ENCODE measurements at places on chromosomes 12 and 14.
A peak's percentile ranks its signal among the peaks of the same experiment; 100 is the strongest.

GRCh38 chr12:98699586-98699985, 54.5 kb downstream of the APAF1 start:
- no peak for DNase-seq

GRCh38 chr12:60120199-60120598, 524.4 kb downstream of the SLC16A7 start:
- DNase-seq = no peak

DNA sequence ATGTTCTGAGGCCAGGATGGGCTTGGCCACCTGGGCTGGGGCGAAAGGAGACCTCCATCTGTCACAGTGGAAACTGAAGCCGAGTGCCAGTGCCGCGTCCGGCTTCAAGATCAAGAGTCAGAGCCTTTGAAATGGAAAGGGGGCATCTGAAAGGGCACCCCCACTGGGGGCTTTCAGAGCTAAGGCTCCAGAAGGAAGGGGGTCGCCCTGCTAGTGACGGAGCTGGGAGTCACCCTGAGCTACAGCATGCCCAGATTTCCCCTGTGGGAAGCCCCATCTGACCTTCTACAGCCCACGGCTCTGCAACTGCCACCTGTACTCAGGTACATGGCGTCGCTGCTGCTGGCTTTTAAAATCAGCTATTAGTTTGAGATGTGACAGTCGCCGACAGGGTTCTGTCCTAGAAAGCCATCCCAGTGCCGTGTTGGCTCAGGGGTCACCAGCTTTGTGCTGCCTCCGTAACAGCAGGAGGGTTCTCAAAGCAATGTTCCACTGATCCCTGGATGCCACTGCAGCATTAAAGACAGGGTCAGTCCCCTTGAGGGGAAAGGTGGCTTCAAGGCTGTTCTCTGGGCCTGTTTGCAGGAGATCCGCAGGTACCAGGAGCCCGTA, 31.5 kb downstream of the CCNK start:
- no peak for DNase-seq

- peak; percentile 99 for DNase-seq
Observed at GRCh38 chr14:102799684-102800562, 22.7 kb downstream of the TRAF3 start.

- no peak for DNase-seq
Observed at GRCh38 chr14:72591391-72591790, 302.5 kb downstream of the DPF3 start.

DNA sequence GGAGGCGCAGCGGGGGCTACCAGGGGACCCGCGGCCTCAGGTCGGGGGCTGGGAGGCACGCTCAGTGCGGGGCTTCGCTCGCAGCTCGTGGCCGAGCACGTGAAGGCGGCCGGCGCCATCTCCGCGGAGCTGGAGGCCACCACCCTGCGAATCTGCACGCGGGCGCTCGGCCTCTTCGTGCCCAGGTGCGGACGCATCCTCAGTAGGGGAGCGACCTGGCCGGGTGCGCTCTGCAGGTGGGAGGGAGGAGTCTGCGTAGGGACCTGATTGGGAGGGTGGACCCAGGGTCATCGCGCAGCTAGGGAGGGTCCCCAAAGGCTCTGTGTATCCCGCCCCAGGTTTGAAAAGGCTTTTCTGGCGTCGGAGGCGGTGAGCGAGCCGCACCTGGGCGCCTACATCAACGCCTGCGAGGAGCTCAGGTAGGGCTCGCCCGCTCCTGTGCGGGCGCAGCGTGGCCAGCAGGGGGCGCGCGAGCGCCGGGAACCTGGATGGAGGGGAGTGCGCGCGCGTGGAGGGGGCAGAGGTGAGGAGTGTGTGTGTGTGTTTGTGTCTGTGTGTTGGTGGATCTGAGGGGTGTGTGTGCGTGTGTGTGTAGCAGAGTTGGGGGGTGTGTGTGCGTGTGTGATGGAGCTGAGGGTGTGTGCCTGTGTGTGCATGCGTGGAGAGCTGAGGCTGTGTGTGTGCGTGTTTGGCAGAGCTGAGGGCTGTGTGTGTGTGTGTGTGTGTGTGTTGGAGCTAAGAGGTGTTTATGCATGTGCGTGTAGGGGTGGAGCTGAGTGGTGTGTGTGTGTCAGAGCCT, 10.3 kb downstream of the EXOC3L4 start:
- no peak for DNase-seq

GRCh38 chr12:92035477-92035876, 110.2 kb downstream of the BTG1 start:
- DNase-seq = no peak

GRCh38 chr14:91392623-91393303, 24.9 kb downstream of the CCDC88C start:
- no peak for DNase-seq

DNA sequence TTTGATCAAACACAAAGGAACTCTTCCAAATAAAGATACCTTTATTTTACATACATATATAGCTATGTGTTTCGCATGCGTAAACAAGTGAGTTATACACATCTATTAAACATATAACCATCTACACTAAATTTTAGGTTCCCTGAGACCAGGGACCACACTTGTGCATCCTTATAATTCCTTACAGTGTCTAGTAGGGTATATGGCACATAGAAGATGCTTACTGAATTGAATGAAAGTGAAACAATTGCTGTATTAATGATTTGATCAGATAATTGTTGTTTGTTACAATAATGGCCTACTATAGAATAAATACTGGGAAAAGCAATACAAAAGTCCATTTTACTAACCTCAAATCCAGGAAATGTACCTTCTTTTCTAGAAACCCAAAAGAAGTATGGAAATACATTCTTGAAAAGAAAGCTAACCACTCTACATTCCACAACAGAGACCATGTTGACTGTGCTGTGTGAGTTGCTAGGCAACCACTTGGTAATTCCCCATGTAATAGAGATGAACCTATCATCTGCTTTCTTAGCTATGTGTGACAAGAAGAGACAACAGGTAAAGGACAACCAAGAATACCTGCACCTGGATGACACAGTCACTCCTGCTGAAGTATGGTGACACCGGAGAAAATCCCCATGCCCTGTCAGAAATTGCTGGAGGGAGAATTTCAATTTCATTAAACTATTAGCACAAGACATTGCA, 11.9 kb upstream of the CIPC start:
- DNase-seq = no peak

GRCh38 chr14:74019408-74020137, 424 bp downstream of the BBOF1 start:
- peak; percentile 22 for DNase-seq

DNA sequence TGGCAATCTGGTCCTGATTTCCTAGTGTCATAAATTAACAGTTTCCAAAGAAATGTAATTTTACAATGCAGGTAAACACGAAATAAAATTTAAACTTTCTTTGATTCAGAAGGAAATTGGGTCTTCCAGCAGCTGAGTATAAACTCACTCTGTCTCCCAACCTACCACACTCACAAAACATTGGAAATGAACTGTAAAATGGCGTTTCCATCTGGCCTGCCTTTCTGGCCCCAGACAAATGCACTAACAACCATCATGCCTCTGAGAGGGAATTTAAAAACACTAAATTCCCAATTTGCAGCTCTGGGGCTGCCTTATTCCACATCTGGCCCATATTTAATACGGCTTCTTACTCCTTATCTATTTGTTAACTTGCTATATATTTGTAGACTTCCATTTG, 19.3 kb downstream of the ATP2B1 start:
- no peak for DNase-seq

GRCh38 chr12:113860950-113861349, 105.2 kb downstream of the RBM19 start:
- DNase-seq = peak; percentile 22

GRCh38 chr12:80200414-80200813, 101.1 kb downstream of the OTOGL start:
- no peak for DNase-seq

DNA sequence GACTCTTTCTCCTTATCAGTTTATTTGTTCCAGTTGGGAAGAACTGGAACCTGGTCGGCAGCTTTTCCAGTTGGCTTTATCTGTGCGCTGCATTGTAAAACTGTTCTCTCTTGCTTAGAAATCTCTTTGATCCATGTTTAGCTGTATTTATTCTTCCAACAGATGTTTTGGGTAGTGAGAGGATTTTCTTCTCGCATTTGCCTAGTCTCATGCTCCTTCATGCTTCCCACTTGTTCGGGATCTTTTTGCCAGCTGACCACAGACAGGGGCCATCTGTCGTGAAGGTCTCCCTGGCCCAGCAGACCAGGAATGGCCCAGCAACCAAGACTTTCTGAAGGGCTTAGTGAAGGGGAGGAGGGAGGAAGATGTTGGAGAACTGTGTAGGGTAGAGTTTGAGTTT, 21.6 kb downstream of the NTF3 start:
- DNase-seq = no peak
